Naive thymus-derived CD4-positive, alpha-beta T cell (primary cell): ENCODE measurements at places on chromosomes 16 and 17. TPM values are rescaled to one million over a fixed set of nuclear protein-coding genes. Genes with fewer than 3 reads are reported as not detected.

TBC1D3I gene
- total RNA-seq = 0.16 TPM

PHAF1 gene
- 17.8 TPM for total RNA-seq

SLC16A6 gene
- 3.7 and 4.0 TPM in 2 replicates for total RNA-seq

CFAP52 gene
- total RNA-seq = not detected

TBC1D3 gene
- not detected in 2 replicates for total RNA-seq

PGP gene
- total RNA-seq = 20.4 and 21.2 TPM in 2 replicates

LPO gene
- total RNA-seq = 0.13 TPM

CYGB gene
- not detected for total RNA-seq

CDK5RAP3 gene
- total RNA-seq = 230 and 238 TPM in 2 replicates

KRTAP16-1 gene
- total RNA-seq = not detected in 2 replicates

PDILT gene
- not detected for total RNA-seq

PDF gene
- total RNA-seq = 9.1 and 11.4 TPM in 2 replicates

SLC35G6 gene
- total RNA-seq = 0.16 TPM

ST3GAL2 gene
- total RNA-seq = 35.3 TPM

ZNF286A gene
- 20.4 and 23.6 TPM in 2 replicates for total RNA-seq

SLC6A2 gene
- not detected in 2 replicates for total RNA-seq

TP53TG3C gene
- total RNA-seq = not detected

EFCAB5 gene
- total RNA-seq = 1.1 TPM

DOC2A gene
- total RNA-seq = 0.15 and 0.46 TPM in 2 replicates

PIRT gene
- not detected in 2 replicates for total RNA-seq

KCNJ16 gene
- not detected in 2 replicates for total RNA-seq

KIF18B gene
- total RNA-seq = not detected

MIF4GD gene
- 39.4 TPM for total RNA-seq

PSKH1 gene
- 28.5 TPM for total RNA-seq

KRTAP4-16 gene
- total RNA-seq = not detected

ENO3 gene
- 54.5 and 56.3 TPM in 2 replicates for total RNA-seq

SAMD14 gene
- total RNA-seq = not detected

SLC43A2 gene
- total RNA-seq = 112 TPM
